ENCODE measurements at places on chromosomes 6 and 20.

DNA sequence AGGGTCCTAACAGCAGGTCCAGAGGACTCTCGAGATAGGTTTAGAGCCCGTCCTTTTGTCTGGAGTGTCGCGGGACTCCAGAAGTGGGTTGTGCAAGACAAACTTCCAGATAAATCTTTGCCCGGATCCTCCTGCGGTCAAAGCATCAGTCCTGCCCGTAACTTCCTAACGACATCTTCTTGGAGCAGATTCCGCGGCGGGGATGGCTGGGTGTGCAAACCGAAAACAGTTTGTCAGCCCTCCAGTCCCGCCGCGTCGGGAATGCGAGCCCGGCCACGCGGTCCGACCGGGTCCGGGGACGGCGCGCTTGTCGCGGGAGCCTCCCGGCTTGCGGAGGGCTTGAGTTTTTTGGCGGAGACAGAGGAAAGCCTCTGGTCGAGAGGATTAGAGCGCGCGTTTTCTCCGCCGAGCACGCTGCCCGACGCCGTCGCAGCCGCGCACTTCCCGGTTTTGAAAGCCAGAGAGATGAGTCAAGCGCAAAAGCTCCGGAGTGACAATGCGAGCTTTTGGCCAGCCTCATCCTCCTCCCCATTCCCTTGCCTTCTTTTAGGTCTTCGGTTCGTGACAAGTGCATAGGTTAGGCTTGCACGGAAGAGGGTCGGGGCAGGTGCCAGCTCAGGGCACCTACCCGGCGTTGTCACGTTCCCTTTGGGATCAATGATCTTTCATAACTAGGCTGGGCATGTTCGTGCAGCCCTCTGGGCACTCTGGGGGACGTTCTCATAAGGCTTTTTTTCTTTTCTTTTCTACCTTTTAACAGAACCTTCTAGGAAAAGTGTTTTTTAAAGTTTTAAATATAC, 91.3 kb upstream of the PRDM1 start:
- DNase-seq: peak; percentile 52

- no peak for DNase-seq
Measured at GRCh38 chr6:144289006-144289405, 3.9 kb downstream of the UTRN start.

DNA sequence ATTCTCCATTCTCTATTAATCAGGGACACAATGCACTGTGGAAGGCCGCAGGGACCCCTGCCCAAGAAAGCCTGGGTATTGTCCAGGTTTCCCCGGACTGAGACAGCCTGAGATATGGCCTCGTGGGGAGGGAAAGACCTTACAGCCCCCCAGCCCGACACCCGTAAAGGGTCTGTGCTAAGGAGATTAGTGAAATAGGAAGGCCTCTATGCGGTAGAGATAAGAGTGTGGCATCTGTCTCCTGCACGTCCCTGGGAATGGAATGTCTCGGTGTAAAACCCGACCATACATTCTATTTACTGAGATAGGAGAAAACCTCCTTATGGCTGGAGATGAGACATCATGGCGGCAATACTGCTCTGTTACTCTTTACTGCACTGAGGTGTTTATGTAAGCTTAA, 15.7 kb upstream of the EIF2S2 start:
- no peak for DNase-seq

DNA sequence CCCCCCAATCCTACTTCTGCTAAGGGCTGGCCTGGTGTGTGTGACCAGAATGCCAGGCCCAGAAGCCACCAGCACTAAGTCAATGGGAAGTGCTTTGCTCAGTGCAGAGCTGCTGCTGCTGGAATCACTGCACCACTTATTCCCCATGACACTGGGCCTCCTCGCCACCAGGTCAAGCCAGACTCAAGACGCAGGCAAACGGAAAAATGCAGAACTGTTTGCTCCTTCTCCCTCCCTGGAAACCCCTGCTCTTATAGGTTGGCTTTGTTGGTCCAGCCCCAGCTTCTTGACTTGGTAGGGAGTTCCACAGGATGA, 121.9 kb downstream of the PHACTR3 start:
- DNase-seq: no peak

DNA sequence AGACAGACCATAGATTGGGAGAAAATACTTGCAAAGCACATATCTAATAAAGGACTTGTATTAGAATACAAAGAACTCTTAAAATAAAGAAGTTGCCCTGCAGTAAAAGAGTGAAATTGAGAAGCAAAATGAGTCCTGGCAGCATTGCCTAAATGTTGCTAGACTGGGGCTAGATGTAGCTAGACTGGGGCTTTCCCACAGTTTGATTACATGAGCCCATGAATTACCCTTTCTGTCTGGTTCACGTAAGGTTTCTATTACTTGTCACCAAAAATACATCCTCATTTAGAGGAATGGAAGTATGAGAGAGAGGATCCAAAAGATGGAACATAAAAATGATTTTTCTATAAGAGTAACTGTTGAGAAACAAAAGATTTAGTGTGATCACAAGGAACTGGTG, 57.6 kb upstream of the CCDC28A start:
- DNase-seq: no peak

DNA sequence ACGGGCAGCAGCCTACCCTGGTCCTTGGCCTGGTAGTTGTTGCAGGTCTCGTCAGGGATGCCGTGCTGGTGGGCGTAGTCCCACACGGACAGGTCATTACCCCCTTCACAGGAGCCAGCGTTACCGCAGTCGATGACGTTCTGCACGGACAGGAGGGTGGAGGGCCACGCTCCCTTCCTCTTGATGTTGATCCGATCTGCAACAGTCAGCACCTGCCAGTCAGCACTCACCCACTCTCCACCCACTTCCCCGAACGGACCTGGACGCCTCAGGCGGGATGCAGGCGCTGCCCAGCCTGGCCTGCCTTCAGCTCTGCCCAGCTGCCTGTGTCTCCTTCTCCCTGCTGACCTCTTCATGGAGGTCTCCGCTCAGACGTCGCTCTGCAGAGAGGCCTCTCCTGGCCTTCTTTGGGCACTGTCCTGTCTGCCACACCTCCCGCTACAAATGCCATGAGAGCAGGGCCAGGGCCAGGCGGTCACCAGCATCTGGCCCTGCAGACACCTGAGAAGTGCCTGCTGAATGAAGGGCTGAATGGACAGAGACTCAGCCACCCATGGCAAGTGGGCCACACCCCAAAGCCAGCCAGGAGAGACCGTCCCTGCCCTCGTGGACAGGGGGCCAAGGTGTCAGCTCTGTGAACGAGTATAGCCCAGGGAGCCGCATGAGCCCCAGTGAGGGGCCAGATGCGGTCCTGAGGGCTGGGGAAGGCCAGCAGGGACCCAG, 5.4 kb downstream of the CTSZ start:
- no peak for DNase-seq

DNA sequence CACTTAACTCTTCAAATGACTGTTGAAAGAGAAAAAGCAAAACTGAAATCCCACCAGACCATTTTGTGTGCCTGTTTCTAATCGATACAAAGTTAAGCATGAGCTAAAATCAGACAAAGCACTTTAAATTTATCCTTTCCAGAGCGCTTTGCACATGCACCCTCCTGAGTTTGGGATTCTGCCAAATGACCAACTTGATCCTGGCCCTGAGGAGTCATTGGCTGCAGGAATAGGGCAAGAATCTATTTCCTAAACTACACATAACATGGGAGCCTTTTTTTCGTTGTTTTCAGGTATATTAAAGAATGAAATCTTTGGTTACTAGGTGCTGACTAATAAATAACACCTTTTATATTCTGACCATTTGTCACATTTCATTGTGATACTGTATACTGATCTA, 23.8 kb upstream of the MTHFD1L start:
- no peak for DNase-seq

Data from activated CD8-positive, alpha-beta memory T cell treated with anti-CD3 and anti-CD28 coated beads, Interleukin-2, amount 50 U/mL, for 4 hours (primary cell).